ENCODE measurements at places on chromosomes 4 and X.

- DNase-seq: no peak
These were observed 43.9 kb downstream of the FAM53A start for GRCh38 chr4:1640190-1640589.

DNA sequence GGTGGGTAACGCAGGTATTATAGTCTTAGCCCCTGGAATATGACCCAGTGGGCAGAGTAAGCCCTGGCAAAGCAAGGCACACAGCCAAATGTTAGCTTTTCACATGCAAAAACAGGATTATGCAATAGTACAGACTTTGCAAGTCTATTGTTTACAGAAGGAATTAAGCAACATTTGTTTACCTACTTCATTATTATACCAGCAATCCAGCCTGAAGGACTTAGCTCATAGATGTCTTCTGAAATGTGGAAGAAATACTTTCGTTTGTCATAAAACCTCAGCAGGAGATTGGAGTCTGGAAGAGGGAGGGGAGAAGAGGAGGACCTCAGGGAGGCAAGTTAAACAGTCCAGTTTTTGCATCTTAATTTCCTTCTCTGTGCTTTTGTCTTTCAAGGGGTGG is 226.7 kb upstream of the CENPE start:
- DNase-seq: no peak

- DNase-seq: no peak
These were observed 43.3 kb upstream of the STAG2 start for GRCh38 chrX:123918106-123918721.

GRCh38 chr4:61149278-61149677 is 50.8 kb upstream of the ADGRL3 start:
- DNase-seq: no peak

DNA sequence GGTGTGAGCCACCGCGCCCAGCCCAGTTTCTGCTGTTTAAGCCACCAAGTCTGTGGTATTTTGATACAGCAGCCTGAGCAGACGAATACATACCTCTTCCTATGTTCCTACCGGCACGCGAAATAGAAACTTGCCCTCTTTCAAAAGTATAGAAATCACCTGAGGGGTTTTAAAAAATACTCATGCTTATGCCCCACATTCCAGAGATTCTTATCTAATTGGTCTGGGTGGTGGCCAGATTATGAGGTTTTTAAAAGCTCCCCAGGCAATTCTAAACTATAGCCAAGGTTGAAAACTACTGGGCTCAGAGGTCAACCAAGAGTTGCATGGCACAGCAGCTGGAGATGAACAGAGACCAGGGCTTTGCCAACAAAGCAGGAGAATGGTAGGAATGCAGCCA is 24.9 kb upstream of the HUWE1 start:
- no peak for DNase-seq
